Stimulated activated CD8-positive, alpha-beta memory T cell treated with anti-CD3 and anti-CD28 coated beads, Interleukin-12 subunit alpha, Interleukin-12 subunit beta, amount 100 ng/mL, for 4 hours (primary cell): ENCODE measurements at places on chromosomes 1 and 21.

DNA sequence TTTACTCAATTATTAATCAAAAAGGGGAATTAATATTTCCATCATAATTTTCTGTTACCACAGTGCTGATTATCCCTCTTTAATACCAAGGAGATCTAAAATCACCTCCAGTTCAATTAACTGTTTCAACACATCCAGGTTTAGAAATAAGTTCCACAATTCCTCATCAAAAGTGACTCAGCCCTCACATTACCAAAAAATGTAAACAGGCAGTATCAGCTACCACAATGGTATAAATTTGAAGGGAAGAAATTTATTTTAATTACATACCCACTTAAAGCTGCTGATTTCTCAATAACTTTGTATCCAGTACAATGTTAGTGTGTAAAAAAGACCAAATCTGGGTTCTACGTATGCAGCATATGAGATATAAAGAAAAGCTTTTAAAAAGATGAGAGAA is 51.9 kb downstream of the EIF4G3 start:
- DNase-seq, result no peak

GRCh38 chr1:20174937-20175666 is 10.8 kb upstream of the UBXN10 start:
- DNase-seq, result no peak

GRCh38 chr21:34344584-34344983 is 19.2 kb upstream of the KCNE2 start:
- DNase-seq, result no peak

- no peak for DNase-seq
Observed at GRCh38 chr1:58065520-58065919, 481.0 kb downstream of the OMA1 start.

- DNase-seq, result peak; percentile 70
Observed at GRCh38 chr1:94541246-94542087, at the start of gene F3. TSS of gene F3 (minus strand) at chr1:94541759. CDS start at chr1:94541636, 123 bp downstream.

DNA sequence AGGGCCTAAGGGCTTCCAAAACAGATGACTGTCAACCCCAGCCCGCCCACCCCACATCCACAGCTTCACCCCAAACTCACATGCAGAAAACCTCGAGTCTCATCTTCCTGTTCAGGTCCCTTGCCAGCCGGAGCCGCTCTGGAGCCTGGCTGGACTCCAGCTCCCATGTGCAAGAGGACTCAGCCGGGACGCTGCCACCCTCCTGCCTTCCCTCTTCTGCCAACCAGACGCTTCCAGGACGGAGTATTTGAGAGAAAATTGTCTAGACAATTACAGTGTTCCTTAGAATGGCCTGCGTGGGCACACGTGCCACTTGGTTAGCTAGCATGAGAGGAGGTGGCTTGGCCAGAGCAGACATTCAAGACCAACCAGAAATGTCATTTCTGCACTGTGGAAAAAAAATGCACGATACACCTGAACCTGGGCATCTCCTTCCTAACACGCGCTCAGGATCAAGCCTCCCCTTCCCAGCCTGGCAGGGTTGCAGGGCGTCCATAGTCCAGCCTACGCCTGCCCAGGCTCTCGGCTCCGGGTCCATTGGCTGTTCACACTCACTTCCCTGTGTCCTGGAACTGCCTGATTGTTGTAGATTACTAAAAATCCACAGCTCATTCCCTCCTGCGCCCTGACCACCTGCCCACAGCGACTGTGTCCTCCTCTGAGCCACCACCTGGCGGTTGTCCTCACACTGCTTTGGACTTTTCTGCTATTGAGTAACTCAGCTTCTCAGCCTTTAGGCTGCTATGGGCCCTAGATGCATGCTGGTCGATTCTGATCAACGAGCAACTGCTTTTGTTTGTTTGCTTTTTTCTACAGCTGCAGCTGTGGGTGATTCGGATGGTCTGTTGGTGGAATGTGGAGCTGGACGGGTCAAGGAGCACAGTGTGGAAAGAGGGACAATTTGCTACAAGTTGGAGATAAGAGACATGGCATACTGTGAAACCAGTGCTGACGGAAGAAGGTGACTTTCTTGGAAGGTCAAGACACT is at the start of gene CLDN14:
Gene CLDN14, minus strand, starts transcription at position 708 of the 988 bp plus-strand sequence. CDS start 18,427 bp downstream, outside the sequence.
- DNase-seq, result no peak

GRCh38 chr1:6652986-6653385 is 28.3 kb downstream of the THAP3 start:
- DNase-seq, result no peak

GRCh38 chr1:170664093-170664827 is at the start of gene PRRX1:
TSS of gene PRRX1 (plus strand) at chr1:170664131. CDS start at chr1:170664219, 88 bp downstream.
- no peak for DNase-seq

DNA sequence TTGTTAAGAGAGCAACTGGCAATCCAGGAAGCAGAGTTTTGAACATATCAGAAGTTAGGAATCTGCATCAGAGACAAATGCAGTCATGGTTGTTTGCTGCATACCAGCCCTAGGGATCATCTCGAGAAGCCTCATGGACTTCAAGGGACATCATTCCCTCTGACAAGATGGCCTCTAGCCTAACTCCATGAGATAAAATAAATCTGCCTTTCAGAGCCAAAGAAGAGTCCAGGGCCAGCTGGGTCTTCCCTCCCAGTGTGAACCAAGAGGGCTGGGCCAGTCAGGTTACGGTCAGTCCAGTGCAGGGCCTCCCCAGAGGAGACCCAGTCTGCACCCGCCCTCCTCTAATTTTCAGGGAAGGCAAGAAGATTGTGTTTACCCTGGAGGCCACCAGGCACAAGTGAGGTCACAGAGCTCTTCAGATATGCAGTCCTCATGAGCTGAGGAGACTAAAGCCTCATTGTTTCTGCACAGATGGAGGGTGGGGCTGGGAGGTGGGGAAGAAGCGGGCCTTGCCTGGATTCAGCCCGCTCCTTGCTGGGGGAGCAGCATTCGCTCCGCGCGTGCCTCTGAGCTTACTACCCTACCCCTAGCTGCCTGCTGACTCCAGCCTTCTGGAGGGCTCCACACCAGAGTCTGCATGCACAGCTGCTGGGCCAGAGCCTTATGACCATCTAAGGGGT is 52.8 kb downstream of the CAPN2 start:
- DNase-seq, result no peak

GRCh38 chr1:217525773-217526490 is 105.0 kb downstream of the GPATCH2 start:
- no peak for DNase-seq

- no peak for DNase-seq
Observed at GRCh38 chr1:113686891-113687618, 72.2 kb downstream of the PHTF1 start.

- no peak for DNase-seq
Observed at GRCh38 chr1:160546942-160547341, 23.9 kb upstream of the SLAMF6 start.

DNA sequence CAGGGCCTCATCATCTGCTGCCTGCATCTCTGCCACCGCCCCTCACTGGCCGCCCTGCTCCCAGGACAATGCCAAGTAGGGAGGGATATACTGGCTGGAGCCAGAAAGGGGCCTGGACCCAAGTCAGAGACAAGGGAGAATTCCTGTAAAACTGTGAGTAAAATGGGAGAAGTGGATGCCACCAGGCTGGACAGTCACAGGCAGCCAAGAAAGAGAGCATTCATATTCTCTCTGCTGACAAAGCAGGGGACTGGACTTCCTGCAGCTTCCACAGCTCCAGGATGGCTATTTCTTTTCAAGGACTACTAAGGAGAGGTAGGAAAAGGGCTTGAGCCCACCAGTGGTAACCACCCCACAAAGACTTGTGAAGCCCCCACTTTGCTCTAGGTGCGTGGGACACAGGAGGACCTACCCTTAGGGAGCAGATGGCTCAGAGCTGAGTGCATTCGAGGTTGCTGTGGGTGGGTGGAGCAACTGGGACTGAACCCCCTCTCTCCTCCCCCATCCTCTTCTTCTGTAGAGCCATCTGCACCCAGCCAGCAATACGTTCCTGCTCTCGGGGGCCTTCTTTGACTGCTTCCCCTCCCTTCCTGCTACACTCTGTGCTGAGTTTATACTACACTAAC is 57.5 kb downstream of the GLIS1 start:
- DNase-seq, result no peak

DNA sequence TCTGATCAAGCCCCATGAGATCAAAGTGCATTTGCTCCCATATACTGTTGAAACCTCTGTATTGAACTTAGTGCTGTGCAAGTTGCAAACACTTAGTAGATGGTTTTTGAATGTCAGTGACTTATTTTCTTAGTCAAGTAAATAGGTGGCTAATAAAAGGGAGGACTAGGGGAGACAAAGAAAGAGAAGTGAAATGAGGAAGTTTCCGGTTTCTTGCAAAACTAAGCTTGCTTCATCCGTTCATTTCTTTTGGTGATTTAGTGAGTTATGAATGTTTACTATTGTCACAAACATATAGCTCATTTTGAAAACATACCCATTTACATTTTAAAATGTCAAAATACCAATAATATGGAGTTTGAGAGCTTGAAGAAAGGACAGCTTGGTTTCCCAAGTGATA is 23.0 kb downstream of the ADAMTS5 start:
- DNase-seq, result no peak

- no peak for DNase-seq
Observed at GRCh38 chr1:231626951-231627614, 493 bp downstream of the DISC1 start.

DNA sequence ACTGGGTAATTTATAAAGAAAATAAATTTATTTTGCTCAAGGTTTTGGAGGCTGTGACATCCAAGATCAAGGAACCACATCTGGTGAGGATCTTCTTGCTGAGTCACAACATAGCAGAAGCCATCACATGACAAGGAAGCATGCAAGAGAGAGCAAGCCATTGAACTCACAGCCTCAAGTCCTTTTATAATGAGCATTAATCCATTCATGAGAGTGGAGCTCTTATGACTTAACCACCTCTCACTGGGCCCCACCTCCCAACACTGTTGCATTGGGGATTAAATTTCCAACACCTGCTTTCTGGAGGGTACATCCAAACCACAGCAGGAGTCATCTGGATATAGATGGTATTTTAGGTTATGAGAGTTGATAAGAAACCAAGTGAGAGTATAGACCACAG is 20.6 kb upstream of the EGLN1 start:
- no peak for DNase-seq

- no peak for DNase-seq
Observed at GRCh38 chr1:208242941-208243526, 1.1 kb downstream of the PLXNA2 start.

GRCh38 chr1:51234721-51235425 is 1.2 kb upstream of the RNF11 start:
- DNase-seq, result peak; percentile 7

DNA sequence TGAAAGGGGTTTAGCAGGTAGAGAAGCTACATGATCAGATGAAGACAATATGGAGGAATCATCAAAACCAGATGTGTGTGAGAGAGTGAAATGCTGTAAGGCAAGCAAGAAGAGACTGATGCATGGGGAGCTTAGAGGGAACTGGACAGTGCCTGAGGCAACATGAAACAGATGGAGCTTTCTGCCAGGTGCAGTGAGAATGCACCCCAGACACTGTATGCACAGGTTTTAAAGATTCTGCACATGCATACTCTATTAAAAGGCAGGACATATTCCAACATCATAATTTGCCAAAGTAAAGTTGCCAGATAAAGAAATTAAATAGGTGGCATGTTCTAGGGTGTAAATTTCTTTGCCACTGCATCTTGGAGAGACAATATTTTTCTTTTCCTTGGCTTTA is 200.1 kb downstream of the AMY1C start:
- DNase-seq, result no peak

DNA sequence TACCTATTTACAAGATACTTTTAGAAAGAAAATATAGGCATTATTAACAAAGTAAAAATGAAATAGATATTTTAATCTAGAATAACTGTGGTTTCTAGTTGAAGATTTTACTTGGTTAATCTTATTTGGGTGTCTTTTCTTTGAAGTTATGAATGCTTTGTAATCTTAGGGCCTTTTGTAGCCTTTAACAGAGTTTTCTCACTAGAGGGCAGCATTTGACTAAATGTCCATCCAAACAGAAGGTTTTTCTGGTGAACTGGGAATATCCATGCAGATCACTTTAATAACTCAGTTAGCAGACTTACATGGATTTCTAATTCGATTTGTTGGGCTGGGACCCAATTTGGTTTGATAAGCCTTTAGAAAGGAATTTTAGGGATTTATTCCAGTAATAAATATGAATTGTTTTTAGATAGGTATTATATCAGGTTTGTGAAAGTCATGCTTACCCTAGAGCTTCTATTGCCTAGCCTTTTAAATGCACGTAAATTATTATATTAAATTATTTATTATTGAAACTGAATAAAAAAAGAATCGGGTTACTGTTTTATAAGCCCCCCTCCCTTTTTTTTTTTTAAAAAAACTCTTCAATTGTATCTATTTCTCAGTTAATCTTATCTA is 119.7 kb downstream of the ZNF326 start:
- DNase-seq, result no peak

- DNase-seq, result no peak
Observed at GRCh38 chr21:29295066-29295650, 3.6 kb upstream of the BACH1 start.

- DNase-seq, result no peak
Observed at GRCh38 chr1:10046356-10047085, 13.8 kb downstream of the UBE4B start.

- DNase-seq, result no peak
Observed at GRCh38 chr1:180204231-180204630, 25.8 kb upstream of the LHX4 start.

- DNase-seq, result no peak
Observed at GRCh38 chr1:234395297-234395696, 22.0 kb downstream of the COA6 start.

DNA sequence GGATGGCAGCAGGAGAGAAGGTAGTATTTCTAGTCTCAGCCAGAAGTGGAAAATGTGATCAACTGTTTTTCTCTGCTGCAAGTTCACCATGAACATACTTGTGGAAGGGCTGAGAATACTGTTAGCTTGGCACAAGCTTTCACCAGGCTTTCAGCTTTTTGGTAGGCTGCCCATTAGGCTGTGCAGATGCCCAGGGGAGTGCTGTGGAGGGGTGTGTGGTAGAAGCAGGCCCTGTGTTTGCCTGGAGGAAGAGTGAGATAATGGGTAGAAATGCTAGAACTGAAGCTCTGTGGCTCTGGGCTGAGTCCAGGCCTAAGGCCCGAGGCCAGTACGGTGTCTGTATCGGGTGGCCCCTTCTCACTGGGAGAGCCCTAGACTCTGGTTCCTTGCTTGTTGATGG is 9.8 kb downstream of the DNAJC6 start:
- no peak for DNase-seq

- DNase-seq, result no peak
Observed at GRCh38 chr21:34803782-34804370, 135.1 kb downstream of the CLIC6 start.

DNA sequence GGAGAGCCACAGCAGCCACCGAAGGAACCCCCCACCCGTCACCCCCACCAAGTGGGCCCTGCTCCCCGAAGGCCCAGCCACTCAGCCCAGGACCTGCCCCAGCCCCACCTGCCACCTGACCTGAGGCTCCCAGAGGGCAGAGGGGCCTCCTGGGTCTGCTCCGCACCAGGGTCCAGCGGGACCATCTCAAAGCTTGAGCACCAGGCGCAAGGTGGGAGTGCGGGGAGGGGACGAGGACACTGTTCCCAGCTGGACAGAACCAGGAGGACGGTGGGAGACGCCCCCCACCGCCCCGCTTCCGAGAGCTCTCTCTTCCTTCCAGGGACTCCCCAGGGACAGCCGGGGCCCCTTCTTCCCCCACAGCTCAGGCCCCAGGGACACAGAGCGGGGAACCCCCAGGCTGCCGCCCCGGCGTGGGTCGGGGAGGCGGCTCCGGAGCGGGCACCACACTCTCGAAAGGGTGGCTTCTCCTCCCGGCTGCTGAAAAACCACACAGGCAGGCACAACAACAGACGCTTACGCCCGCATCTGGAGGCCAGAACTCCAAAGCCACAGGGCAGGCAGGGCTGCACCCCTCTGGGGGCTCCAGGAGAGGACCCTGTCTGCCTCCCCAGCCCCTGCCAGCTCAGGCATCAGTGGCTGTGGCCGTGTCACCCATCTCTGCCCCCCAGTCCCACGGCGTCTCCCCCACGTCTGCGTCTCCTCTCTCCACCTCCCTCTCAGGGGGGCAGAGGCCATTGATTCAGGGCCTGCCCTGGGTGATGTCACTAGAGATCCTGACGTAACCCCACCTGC is 1.9 kb upstream of the TTLL10 start:
- DNase-seq, result no peak
